ENCODE measurements at places on chromosomes 3 and 15.

DNA sequence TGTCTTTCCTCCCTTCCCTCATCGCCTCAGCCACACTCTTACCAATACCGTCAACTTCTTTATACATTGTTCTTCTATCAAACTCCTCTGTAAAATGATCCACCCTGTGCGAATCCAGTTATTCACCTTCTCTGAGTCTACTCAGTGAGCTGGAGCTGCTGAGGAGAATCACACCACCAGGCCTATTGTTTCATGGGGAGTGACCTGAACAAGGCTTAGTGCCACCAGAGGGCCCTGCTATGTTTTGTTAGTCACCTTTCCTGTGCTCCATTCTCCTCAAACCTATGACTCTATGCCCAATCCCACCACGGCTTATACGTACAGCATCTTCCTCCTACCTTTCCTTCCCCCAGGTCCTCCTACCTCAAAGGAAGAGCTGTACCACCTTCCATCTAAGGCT, 50.4 kb upstream of the MED12L start:
- DNase-seq: no peak

DNA sequence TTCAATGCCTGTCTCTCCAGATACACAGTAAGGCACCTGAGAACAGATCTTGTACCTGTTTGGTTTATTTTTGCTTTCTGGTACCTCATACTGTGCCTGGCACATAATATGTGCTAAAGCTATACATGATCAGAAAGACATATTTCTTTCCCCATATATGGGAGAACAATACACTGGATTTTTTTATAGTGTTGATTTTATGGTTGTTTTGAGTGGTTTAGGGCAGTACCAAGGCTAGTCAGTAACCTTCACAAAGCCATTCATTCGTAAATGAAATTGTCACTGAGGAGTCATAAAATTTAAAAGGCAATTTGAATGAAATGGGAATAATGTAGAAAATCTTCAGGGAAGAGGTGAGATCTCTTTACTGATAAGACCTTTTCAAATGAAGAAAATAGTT, 810.2 kb downstream of the TUSC7 start:
- DNase-seq: no peak

GRCh38 chr15:68249058-68249713, 19.7 kb upstream of the CLN6 start:
- no peak for DNase-seq

GRCh38 chr15:80942266-80942665, 47.4 kb downstream of the MESD start:
- no peak for DNase-seq

DNA sequence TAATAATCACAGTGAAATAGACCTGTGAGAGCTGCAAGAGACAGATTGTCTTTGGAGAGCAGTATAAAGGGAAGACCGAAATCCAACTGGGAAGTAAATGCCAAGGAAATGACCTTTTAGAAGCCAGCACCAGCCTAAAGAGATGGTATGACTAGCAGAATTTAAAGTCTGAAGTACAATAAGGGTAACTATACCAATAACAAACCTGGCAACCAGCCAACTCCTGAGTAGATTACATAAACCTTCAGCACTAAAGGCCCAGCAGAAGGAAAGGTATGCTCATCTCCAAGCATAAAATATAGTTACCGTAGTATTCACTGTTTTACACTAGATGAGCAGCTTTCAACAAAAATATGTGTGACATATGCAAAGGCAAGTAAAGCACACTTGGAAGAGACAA, 155.1 kb upstream of the SATB1 start:
- DNase-seq: no peak

DNA sequence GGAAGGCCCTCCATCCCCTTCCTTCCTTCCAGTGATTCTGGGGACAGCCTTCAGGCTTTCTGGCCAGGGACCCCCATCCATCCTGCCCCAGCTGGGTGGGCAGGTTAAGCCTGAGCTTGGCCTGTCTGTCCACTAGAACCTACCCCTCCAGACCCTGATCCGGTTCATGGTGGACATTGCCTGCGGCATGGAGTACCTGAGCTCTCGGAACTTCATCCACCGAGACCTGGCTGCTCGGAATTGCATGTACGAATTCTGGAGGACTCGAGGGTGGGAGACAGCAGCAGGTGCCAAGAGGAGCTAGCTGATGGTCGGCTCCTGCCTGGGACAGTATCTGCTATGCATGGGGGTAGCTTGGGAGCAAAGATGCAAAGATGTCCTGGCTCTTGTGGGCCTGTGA, 13.9 kb downstream of the TYRO3 start:
- DNase-seq: no peak

- DNase-seq: no peak
Observed at GRCh38 chr3:113268942-113269341, 57.6 kb downstream of the BOC start.

DNA sequence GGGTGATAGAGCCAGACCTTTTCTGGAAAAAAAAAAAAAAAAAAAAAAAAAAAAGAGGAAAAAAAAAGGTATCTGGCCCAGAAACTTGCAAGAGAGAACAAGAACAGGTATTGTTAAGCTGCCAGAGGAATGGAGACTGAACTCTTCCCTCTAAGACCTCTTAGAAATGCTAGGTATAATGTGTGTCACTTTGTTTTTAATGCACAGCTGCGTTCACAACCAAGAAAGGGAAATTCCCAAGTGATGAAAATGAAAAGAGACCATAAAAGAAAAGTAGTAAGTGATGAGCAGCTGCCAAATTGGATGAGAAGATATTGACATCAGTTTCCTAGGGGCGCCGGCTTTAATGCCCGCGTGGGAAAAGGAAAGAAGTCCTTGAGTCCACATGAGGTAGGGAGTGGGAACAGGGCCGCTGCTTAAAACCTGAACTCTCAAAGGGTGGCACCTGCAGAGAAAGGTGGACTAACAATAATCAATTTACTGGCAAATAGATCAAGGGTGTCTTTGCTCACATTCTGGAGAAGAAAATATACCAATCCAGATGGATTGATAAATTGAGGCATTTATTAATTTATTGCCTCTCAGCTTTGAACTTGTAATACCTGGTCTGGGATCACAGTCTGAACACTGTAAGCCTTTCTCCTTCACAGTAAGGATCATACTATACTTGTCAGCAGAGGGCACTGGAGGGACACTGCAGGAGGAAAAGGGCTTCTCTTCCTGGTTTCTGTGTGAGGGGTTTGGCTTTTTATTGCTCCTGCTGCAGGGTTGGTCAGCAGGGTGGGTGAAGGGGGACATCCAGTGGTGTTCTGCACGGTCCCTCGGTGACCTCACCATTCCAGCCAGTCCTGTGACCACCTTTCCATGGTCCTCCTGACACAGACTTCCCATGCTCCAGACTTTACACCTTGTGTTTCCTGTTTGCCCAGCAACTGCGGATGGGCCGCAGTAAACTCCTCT, 131.6 kb downstream of the AQP9 start:
- DNase-seq: no peak

GRCh38 chr3:155323063-155323666, 29.7 kb upstream of the STRIT1 start:
- DNase-seq: no peak

- no peak for DNase-seq
Observed at GRCh38 chr15:37219211-37219701, 118.9 kb upstream of the MEIS2 start.

DNA sequence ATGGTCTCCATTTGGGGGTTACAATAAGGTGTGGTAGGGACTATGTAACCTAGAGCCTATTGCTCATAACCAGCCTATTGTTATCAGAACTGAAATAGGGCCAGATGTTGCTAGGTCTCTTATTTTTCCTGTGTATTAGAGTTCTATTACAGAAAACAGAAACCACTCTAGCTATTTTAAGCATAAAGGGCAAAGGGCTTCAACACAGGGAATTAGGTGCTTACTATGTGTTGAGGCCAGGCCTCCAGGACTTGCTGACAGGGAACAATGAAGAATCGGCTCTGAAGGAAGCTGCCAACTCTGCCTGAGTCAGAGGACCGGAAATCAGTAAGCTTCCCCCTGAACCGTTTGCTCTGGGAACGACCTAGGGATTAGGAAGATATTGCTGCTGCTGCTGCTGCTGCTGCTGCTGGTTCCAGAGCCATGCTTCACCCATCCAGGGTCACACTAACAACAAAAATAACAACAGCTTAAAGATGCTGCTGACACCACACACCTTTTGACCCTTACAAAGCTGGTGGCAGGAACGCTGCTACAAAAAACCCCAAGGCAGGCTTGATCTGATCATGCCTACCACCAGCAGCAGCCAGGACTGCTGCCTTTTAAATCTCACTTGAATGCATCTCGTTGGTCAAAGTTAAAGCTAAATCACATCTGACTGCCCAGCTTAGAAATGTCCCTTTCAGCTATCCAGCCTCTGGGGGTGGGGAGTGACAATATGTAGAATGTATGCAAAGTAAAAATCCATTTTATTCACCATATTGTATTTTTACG, 276.9 kb upstream of the IL12A start:
- DNase-seq: no peak

DNA sequence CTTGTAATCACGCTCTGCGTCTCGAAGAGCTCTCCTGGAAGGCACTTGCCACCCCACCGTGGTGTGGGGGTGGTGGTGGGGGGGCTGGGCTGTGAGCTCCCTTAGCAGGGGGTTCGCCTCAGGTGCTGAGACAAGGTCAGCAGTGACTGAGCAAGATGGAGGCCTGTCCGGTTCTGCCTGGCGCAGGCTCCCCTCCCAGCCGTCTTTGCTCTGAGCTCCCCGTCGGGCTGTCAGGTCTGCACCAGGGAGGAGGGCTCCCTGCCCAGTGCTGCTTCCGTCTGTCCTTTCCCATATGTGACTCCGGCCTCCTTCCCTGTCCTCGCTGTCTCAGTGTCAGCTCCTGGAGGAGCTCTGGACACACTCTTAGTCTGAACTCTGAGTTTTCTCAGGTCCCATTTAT, 80.0 kb downstream of the PLXNA1 start:
- DNase-seq: no peak

DNA sequence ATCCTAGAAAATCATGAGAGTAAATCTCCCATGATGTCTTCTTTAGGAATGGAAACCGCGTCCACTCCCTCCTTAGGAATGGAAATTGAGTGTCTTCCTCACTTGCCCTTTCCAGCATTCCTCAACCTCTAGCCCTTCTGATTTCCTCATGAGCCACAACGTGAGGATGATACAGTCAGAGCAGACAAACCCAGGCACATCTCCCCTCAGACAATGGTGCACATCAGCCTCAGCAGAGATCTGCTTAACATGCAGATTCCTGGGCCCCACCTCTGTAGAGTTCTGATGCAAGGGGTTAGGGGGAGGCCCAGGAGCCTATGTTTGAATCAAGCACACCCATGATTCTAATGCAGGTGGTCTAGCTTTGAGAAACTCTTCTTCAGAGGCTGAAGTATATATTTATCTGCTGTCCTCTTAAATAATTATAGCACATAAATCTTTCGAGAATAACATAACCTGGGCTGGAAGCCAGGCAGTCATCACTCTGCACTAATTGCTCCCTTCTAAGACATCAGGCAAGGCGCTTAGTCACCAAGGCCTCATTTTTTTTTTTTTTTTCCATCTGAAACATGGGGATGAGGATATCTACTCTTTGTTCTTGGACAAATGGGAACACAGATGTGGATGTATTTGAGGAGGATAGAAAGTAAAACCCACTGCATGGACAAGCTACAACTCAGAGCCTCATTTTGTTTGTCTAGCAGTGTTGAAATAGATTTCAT, 81.7 kb downstream of the PRICKLE2 start:
- no peak for DNase-seq

- DNase-seq: no peak
Observed at GRCh38 chr3:7977245-7978086, 524.2 kb upstream of the LMCD1 start.

GRCh38 chr3:108131475-108132134, 40.8 kb upstream of the CD47 start:
- no peak for DNase-seq

DNA sequence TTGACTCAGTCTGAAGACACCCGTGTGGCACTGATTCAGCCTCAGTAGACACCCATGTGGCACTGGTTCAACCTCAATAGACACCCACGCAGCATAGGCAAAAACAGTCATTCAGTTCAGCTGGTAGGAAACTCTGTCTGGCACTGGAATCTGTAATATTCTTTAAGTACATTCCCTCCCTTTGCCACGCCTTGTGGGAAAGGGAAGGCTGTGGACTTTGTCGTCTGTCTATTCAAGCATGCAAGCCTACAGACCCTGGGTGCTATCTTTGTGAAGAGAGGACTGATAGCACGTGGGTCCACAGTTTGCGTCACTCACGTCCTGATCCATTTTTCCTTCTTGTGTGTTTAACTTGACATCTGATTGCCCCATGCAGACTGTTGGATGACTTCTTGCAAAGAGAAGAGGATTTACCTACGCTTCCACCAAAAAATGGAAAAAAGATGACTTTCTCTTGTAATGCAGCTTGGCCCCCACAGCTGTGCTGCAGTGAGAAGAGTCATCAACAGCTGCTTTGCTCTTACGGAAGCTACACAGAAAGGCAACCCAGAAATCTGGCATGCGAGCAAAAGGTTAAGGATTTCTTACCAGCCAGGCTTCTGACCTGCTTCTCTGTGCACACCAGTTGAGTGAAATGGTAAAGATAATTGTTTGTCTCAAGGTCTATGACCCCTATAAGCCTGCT, 278.1 kb downstream of the ULK4 start:
- no peak for DNase-seq

GRCh38 chr3:142958707-142959106, 4.8 kb downstream of the PAQR9 start:
- no peak for DNase-seq

GRCh38 chr3:123759311-123759710, 124.8 kb downstream of the MYLK start:
- no peak for DNase-seq

GRCh38 chr15:62913246-62913645, 129.3 kb upstream of the TPM1 start:
- no peak for DNase-seq

- no peak for DNase-seq
Observed at GRCh38 chr3:70108072-70108471, 108.5 kb downstream of the SAMMSON start.

DNA sequence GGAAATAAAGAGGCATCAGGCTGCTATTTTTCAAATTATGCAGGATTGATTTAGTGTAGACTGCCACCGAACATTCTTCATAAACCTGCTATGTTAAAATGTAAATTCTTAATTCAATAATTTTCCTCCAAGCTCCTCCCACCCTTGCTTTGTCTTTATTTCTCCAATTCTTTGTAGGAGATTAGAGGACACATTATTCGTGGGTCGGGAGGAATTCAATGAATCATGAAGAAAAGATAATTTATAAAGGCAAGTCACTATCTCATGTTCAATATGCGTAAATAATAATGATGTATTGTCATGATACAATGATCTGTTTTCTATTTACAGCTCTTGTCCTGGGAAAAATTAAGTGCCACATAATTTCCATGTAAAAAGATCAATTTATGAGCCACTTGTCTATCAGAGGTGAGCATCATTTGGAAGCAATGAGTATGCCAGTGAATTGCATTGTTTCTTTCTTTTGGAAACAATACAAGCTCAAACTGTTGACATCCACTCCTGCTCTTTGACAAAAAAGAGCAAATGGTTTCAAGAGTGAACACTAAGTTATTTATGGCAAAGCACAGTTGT, 148.0 kb upstream of the MITF start:
- no peak for DNase-seq

DNA sequence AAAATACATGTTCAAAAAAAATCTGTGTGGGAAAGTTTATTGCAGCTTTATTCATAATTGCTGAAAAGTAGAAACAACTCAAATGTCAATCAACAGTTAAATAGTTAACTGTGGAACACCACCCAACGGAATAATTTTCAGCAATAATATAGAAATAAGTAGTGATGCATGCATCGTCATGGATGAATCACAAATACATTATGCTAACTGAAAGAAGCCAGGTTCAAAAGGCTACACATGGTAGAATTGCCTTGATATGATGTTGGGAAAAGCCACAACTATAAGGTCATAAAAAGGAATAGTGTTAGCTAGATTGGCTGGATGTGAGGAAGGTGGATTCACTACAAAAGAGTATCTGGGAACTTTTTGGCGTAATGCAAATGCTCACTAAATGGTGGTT, 82.0 kb downstream of the GMNC start:
- no peak for DNase-seq
